ENCODE measurements at places on chromosomes 6 and 20.

- DNase-seq: peak; percentile 32
Observed at GRCh38 chr20:5569021-5569420, 181.2 kb upstream of the SHLD1 start.

DNA sequence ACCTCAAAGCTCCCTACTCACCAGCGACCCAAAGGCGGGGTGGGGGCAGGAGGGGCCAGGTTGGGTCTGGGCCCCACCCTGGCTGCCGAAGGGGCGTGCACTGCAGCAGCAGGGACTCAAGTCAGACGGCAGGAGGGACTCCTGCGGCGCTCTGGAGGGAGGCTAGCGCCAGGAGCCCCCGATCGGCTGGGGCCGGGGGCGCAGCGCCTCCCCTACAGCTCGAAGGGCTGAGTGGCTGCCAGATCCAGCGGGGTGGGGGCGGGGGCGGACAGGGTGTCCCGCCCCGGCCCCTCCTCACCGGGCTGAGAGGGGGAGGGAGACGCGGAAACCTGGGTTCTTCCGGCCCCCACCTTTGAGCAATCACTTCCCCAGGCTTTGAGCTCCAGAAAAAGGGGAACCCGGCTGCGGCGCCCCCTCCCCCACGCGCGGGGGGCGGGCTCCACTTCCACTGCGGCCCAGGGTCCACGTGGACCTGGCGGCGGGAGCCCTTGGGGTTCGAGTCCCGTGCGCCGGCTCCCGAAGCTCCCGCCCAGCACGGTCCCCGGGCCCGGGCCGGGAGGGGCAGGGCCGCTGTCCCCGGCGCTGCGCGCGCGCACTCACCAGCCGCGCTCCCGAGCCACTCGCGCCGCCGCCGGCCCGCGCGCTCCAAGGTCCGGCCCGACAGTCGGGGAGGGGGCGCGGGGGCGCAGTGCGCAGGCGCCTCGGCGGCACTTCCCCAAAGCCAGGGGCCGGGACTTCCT lies at the start of gene RGS19:
TSS of gene RGS19 (minus strand) at position 246 of the 740 bp plus-strand sequence. CDS start 2,632 bp downstream, outside the sequence.
- peak; percentile 66 for DNase-seq

- DNase-seq: no peak
Observed at GRCh38 chr20:46987001-46987400, 92.4 kb downstream of the EYA2 start.

GRCh38 chr6:125766641-125767040 lies 17.2 kb downstream of the HEY2 start:
- DNase-seq: no peak

DNA sequence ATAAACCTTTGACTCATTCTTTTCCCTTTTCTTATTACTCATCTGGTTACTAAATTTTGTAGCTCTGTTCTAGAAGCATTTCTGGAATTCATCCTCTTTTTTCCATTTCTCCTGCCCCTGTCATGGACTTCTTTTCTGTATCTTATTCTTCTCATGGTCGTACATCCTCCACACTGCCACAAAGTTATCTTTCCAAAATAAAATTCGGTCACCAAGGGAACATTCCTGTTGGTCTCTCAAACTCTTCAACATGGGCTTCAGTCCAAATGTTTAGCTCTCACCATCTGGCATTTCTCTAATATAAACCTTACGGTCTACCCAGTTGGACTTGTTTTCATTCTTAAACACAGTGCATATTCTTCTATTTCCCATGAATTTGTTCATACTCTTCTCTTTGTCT lies 428.8 kb upstream of the ID4 start:
- no peak for DNase-seq

- DNase-seq: no peak
Observed at GRCh38 chr6:330948-331347, 38.7 kb downstream of the DUSP22 start.

DNA sequence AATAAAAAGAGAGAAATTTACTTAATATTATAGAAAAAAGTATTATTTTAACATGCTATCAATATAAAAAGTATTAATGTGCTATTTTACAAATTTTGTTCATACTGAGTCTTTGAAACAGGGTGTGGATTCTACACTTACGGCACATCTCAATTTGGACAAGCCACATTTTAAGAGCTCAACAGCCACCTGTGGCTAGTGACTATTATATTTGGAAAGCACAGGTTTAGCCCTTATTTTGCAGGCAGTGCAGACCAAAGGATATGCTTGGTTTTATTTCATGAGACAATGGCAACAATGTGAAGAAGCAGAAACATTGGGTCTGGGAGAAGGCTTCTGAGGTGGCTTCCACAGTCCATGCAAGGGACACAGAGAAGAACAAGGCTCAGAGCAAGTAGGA lies 74.6 kb downstream of the BACH2 start:
- DNase-seq: no peak

- no peak for DNase-seq
Observed at GRCh38 chr6:2773449-2773848, 8.3 kb downstream of the WRNIP1 start.

DNA sequence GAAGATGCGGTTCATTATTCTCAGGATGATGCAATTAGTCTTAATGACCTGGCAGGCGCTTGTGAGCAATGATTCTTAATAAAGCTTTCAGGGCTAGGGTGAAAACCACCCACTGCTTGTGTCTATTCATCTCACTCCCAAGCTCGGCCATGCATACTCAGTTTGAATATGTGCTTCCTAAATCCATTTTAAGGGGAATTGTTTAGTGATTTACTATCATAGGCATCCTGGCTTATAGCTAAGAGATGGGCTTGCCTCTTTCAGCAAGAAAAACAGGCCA lies 141.1 kb upstream of the SLC24A3 start:
- DNase-seq: no peak

- DNase-seq: no peak
Observed at GRCh38 chr6:34888514-34888856, 570 bp upstream of the ANKS1A start.

DNA sequence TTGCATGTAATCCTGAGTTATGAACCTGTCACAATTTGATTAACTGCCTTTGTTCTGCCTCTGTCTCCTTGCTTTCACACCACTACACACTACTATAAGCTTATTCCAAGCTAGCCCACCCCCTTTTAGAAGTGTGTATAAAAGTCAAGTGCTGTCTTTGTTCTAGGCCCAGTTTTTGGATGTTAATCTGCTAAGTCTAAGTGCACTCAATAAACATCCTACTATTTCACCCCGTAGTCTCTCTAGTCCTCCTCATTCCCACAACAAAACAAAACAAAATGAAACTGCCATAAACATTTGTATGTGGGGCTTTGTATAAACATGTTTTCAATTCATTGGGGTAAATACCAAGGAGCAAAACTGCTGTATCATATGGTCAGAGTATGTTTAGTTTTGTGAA lies 16.1 kb upstream of the SPACA1 start:
- no peak for DNase-seq

Measured in activated naive CD4-positive, alpha-beta T cell treated with Interleukin-2 at 50 U/mL for 16 hours (primary cell).